ENCODE measurements at places on chromosomes 11 and 22.
A peak's percentile ranks its signal among the peaks of the same experiment; 100 is the strongest.

- no peak for DNase-seq
Measured at GRCh38 chr11:92627615-92628256, 341.7 kb upstream of the MTNR1B start.

DNA sequence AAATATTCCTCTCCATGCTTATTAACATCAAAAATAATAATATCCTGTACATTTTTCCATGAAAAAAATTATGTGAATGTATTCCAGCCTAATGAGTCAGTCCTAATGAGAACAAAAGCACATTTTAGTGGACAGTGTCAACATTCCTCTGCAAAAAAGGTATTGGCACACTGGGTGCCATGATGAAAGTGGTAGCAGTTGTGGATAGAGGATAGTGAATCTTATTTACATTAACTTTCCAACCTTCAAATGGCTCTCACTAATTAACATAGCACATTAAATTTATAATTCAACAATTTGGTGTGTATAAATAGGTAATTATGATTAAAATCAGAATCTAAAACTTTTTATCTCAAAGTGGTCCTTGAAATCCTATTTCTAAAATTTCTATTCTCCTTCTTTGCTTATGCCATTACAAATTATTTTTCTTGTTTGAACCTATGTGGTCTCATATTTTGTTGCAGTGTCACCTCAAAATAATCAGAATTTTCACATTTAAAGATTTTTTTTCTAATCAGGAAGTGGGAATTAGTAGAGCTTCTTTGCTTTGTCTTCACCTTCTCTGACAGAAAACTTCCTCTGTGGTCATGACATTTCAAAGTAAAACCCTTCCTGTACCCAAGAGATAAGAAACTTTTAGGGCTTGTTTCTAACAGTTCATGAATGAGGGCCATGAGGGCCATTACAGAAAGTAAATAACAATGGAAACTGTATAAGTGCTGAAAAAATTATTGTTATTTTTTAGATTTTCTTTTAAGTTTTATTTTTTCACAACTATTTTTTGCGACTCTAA lies 18.7 kb downstream of the SOX6 start:
- DNase-seq: no peak

- no peak for DNase-seq
Measured at GRCh38 chr11:2928605-2929530, at the start of gene PHLDA2. PHLDA2 (minus strand) TSS chr11:2929420; CDS start chr11:2929364, 56 bp downstream.

DNA sequence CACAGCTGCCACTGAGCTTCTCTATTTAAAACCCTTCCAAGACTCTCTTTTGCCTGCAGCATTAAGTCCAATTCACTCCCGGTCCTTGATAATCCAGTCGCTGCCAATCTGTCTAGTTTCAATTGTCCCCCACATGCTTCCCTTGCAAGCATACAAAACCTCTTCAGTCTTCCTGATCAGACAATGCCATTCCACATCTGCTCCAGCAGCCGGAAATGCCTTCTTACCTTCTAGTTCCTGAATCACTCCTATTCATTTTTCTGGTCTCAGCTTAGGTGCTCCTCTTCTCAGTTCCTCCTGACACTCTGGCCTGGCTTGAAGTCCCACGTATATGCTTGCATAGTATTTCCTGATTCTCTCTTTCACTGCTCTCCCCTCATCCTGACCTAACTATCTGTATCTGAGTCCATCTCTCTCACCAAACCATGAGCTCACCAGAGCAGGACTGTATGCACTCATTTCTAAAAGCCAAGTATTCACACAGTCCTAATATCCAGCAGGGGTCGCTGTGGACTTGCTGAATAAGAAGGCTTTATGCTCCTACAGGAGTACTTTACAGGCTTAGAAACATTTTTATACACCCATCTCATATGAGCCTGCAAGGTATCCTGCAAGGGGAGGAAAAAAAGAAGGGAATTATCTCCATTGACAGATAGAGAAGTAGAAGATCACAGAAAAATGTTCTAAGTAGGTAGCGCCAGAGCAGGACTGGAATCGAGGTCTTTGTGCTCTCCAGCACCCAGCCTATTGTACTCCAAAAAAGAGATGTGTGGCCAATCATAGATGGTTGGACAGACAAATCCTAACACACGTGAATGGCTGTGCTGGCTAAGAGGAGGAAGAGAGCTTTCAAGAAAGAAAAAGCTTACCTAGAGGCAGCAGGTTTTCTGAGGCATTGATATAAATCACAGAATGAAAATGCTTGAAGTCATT lies 19.2 kb downstream of the XRRA1 start:
- peak; percentile 85 for DNase-seq

DNA sequence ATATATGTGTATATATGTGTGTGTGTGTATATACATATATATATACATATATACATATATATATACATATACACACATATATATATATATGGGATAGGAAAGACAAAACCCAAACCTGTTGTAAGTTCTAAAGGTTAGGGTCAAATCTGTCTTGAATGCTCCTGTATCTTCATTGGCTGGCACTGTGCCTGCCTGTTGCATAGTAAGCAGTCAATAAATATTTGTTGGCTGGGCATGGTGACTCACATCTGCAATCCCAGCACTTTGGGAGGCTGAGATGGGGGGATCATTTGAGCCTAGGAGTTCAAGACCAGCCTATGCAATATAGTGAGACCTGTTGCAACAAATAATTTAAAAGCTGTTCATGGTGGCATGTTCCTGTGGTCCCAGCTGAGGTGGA lies 205.4 kb downstream of the DBX1 start:
- no peak for DNase-seq

GRCh38 chr11:114395736-114396135 lies 4.6 kb downstream of the C11orf71 start:
- DNase-seq: no peak

Measured in NCI-H187 (cell line).